ENCODE measurements at places on chromosomes 12 and 14. TPM values are rescaled to one million over a fixed set of nuclear protein-coding genes. Genes with fewer than 3 reads are reported as not detected.

The TMTC2 gene
- polyA plus RNA-seq = 10.2 TPM

The OR4K14 gene
- not detected for polyA plus RNA-seq

The TAS2R8 gene
- polyA plus RNA-seq = not detected

The CATSPERB gene
- polyA plus RNA-seq = not detected

The CRY1 gene
- 14.2 TPM for polyA plus RNA-seq

The IRAK3 gene
- 2.1 TPM for polyA plus RNA-seq

The ALDH2 gene
- polyA plus RNA-seq = 31.5 TPM

The FGF6 gene
- polyA plus RNA-seq = not detected

The IPO8 gene
- polyA plus RNA-seq = 9.0 TPM

The HSPB8 gene
- 16.1 TPM for polyA plus RNA-seq

The RAD9B gene
- polyA plus RNA-seq = not detected

The LRRC43 gene
- polyA plus RNA-seq = 0.73 TPM

The TSPAN19 gene
- 5.3 TPM for polyA plus RNA-seq

The CACNA2D4 gene
- not detected for polyA plus RNA-seq

The TPPP2 gene
- polyA plus RNA-seq = not detected

The KRT85 gene
- polyA plus RNA-seq = not detected

The PTHLH gene
- polyA plus RNA-seq = 31.3 TPM

The BEGAIN gene
- 0.74 TPM for polyA plus RNA-seq

The SRRM4 gene
- polyA plus RNA-seq = 4.1 TPM

The TNFRSF1A gene
- polyA plus RNA-seq = 2.3 TPM

The FOXN4 gene
- polyA plus RNA-seq = 0.40 TPM

The CABP1 gene
- 13.1 TPM for polyA plus RNA-seq

The MTHFD1 gene
- polyA plus RNA-seq = 36.5 TPM

The GALNT16 gene
- 23.2 TPM for polyA plus RNA-seq

The TMEM63C gene
- polyA plus RNA-seq = 0.29 TPM

The ALG10B gene
- polyA plus RNA-seq = 4.0 TPM

The POLE2 gene
- polyA plus RNA-seq = 2.9 TPM

The BIN2 gene
- polyA plus RNA-seq = not detected

The XPOT gene
- polyA plus RNA-seq = 88.6 TPM

The KCNC2 gene
- polyA plus RNA-seq = not detected

The TEDC1 gene
- not detected for polyA plus RNA-seq

The NRIP2 gene
- 0.48 TPM for polyA plus RNA-seq

The FAM186B gene
- polyA plus RNA-seq = 0.24 TPM

The ADCY4 gene
- not detected for polyA plus RNA-seq

Measured in Purkinje cell (primary cell).